ENCODE measurements at places on chromosomes 12 and 14.

DNA sequence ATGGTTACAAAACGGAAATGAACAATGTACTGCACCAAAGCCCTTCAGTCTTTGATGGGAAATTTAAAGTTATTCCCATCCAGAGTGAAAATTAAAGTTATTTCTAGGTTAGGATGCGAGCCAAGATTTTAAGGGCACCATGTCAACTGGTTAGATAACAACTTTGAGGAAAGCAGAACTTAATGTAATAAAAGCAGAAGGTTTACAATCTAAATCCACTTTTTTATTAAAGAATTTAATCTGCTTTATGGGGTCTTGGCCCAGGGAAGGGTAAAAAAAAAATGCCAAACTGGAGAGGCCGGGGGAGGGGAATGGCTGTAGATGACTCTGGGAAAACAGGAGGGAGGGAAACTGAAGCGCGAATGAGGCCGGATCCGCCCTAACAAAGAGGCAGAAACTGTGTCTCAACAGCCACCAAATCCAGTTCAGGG lies 108.2 kb upstream of the ATF7IP start:
- DNase-seq, result no peak

DNA sequence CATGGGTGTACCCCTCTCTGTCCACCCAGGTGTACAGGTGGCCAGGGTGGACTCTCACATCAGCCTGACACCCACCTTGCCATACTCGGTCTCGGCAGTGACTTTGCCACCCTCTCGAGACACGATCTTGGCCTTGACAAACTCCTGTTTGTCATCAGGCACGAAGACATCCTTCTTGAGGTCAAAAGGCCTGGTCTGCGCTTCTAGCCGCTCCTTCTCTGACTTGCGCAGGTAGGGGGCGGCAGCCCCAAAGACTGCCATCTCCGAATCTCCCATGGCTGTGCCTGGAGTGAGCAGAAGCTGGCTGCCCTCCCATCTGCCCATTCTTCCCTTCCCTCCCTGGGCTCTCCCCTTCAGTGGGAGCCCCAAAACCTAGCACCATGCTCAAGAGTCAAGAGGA lies 2.0 kb downstream of the MYH7 start:
- DNase-seq, result no peak

DNA sequence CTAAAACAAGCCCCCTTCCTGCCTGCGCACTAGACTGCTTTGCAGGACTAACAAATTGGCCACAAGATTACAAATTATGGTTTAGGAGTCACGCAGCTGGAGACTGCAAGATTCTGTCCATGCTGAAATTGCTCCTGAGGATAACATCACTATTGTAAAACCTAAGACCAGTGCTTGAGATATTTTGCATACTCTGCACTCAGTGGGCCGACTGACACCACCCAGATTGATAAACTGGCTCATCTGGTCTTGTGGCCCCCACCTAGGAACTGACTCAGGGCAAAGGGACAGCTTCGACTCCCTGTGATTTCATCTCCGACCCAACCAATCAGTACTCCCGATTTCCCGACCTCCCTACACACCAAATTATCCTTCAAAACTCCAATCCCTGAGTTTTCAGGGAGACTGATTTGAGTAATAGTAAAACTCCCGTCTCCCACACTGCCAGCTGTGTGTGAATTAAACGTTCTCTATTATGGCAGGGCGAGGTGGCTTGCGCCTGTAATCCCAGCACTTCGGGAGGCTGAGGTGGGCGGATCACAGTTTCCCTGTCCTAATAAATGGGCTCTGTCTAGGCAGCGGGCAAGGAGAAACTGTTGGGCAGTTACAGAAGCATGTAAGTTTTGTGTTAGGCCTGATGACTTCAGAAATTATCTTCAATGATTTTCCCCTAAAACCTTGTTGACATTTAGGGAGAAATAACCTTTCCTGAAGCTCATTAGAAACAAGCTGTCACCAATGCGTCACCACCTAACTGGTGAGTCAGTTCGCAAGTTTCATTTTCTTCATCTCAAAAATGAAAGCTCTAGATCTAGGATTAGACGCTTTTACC lies 5.3 kb upstream of the UBC start:
- DNase-seq, result no peak

GRCh38 chr14:66649498-66649897 lies 141.6 kb downstream of the GPHN start:
- no peak for DNase-seq

GRCh38 chr14:103286460-103286859 lies 47.6 kb upstream of the EIF5 start:
- DNase-seq, result no peak

DNA sequence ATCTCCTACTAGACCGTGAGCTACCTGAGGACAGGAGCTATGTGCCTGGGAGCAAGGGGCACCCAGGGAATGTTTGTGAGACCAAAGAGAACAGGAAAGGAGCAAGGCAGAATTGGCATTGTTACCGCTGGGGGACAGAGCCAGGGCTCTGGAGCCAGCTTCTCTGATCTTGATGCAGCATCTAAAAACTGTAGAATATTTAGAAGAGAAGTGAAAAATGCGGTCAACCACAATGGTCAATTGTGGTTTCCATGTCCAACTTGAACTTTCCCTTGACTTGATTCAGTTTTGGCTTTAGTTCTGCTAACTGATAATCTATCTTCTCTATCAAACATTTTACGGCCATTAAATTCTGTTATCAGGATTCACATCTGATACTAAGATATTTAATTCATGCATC lies 201.2 kb downstream of the ANO4 start:
- no peak for DNase-seq

- no peak for DNase-seq
Observed at GRCh38 chr12:53292426-53292825, 2.9 kb upstream of the PFDN5 start.

- DNase-seq, result no peak
Observed at GRCh38 chr14:80946187-80946586, 4.6 kb upstream of the CEP128 start.

DNA sequence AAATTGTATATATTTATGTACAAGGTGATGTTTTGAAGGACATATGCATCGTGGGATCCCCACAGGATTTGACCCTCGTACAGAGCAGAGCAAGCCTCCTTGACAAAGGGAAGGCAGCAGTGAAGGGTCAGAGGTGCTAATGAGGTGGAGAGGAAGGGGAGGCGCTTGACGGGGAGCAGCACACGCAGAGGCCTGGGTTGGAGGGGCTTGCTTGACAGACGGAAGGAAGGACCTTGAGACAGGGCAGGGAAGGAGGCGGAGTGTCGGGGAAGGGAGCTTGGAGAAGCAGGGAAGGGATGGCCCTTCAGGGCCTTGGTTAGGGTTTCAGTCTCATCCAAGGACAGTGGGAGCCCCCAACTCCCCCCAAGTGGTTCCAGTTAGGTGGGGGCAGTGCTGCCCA lies 52.6 kb downstream of the ZNF664 start:
- DNase-seq, result no peak

DNA sequence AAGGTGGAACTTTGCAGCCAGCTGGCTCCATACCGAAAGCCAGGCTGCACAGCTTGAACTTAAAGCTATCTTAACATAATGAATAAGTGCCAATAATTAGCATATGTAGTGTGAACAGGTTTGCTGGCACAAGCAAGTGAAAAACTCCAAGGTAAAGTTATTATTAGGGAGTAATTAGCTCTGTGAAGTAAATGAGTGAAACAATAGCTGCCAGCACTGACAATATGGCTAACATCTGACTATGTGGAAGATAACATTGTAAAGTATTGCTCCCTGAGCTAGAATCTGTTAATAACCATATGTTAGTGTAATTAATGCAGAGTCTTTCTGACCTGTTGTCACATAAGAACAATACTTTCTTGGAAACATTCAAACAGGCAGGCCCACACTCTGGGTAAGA lies 246.4 kb downstream of the SOX5 start:
- DNase-seq, result no peak
